ENCODE measurements at places on chromosomes 11 and 22.
A peak's percentile ranks its signal among the peaks of the same experiment; 100 is the strongest.

DNA sequence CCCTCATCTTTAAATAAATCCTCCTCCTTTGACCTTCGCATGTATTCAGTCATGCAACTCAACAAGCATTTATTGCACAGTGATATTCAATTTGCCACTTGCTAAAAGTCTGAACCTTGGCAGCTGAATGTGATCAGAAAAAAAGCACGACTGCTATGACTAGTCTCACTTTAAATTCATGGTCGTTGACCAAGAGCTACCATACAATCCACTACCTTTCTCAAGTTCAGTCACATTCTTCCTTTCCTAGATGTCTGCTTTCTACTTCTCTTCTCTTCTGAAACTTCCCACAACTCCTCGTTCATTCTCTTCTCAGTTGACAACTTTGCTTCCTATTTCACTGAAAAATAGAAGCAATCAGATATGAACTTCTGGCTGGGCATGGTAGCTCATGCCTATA, 2.0 kb upstream of the SAA1 start:
- no peak for DNase-seq

- DNase-seq, result no peak
Measured at GRCh38 chr22:29633514-29634312, 30.3 kb downstream of the NF2 start.

- DNase-seq, result peak; percentile 72
Measured at GRCh38 chr11:75547617-75548058, 14.4 kb upstream of the SERPINH1 start.

DNA sequence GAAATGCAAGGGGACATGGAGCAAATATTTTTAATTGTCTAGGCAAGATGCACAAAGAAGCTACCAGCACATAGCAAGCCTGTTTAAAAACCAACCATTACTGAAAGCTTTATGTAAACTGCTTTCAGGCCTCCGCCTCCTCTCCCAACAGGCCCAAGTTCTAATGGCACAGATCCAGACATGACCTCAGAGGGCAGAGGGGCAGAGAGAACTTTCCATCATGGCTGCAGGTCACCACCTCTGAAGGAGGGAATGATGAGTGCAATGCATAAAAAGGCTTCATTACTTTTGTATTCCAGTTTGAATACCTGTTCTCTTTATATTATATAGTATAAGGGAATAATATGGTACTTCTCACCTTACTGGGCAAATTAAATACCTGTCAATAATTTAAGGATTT, 15.2 kb downstream of the DDX17 start:
- DNase-seq, result no peak

- DNase-seq, result no peak
Measured at GRCh38 chr11:115498354-115498753, 5.9 kb downstream of the CADM1 start.

DNA sequence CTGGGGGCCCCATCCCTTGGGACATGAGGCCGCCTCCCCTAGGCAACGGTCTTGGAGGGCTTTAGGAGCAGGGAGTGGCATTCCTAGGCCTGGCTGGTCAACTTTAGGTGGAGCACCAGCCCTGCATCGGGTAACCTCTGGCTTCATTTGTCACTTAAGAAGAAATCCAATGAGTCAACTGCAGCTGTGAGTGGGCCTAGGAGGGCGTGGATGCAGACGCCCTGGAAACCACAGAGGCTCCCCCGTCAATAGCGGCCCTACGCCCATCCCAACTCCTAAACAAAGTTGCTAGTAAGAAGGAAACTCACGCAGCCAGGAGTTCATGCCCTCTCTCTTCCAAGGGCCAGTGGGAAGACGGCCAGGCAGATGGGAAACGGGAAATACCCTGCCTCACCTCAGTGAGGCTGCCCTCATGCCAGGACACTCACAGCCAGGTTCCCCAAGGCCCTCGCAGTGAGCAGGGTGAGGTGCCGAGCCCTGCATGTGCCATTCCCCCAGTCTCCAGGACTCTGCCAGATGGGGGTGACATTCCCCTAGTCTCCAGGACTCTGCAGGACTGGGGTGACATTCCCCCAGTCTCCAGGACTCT, 20.8 kb downstream of the BID start:
- DNase-seq, result peak; percentile 60
